ENCODE measurements at places on chromosomes 1 and 21.

DNA sequence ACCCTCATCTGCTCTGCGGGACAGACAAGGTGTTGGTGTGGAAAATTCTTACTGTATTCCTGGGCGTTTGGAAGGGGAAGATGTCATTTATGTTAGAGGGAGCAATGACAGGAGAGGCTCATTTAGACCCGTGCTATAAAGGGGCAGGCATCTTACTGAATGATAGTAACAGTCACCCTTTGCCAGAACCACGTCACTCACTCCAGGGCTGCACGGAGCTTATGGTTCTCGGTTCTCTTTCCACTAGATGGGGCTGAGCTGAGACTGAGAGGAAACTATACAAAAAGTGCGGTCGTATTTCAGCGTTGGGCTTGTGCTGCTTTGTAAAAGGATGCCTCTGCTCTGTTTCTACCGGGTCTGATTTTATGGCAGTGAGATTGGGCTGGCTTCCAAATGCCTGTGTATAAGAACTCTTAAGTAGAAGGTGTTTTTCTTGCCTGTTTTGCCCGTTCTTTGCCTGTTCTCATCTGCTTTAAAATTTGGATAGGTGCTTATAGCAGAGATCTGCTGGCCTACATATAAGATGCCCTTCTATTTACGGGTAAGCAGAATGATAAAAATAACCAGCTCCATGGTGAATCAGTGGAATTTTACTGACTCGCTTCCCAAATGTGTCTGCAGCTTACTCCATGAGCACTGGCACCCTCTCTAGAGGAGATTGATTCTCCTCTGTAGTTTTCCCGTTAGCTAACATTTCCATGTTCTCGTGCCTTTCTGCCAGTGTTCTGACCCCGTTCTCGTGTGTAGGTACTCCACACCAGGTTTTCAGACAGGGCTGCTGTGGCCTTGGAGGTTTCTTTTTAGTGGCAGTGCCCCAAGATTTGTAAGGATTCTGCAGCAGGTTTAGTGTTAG is 55.9 kb downstream of the MRPS6 start:
- DNase-seq, result peak; percentile 79

GRCh38 chr1:21652101-21652936 is 16.8 kb downstream of the RAP1GAP start:
- no peak for DNase-seq

DNA sequence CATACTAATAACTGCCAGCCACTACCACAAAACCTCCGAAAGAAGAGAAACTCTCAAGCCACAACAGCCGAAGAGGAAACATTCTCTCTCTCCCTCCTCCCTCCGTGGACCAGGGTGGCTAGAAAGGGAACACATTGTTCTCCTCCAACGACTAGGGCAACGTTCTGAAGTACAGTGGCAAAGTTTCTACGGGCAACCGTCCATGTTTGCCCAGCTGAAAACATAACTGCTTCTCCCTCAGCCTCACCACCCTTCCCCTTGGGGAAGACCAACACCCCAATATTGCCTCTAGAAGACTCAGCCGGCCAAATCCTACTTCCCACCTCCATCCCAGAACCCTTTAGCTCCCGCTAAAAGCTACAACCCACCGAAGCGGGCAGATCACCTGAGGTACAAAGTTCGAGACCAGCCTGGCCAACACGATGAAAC is 2.0 kb downstream of the GLUL start:
- no peak for DNase-seq

- no peak for DNase-seq
Measured at GRCh38 chr1:91557039-91557690, 56.5 kb downstream of the CDC7 start.

GRCh38 chr1:77514921-77515776 is 167.3 kb downstream of the ZZZ3 start:
- no peak for DNase-seq

DNA sequence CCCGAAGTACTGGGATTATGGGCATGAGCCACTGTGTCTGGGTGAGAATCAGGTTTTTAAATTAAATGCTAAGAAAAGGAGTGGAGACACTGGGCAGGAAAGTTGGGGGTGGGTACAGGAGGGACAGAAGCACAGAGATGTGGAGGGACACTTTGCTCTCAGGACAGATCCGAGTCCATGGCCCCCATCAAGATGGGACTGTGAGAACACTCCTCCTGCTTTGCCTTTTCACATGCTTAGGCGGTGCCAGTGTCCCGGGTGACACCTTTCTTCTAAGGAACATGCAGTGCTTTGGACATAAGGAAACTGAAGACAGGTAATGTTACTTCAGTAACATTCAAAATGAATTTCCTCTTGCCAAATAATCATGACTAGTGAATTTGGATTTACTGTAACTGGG is 16.7 kb downstream of the SLC25A33 start:
- no peak for DNase-seq

GRCh38 chr1:235366286-235366685 is 941 bp upstream of the TBCE start:
- no peak for DNase-seq

- no peak for DNase-seq
Measured at GRCh38 chr1:172084876-172085275, 243.6 kb downstream of the DNM3 start.

DNA sequence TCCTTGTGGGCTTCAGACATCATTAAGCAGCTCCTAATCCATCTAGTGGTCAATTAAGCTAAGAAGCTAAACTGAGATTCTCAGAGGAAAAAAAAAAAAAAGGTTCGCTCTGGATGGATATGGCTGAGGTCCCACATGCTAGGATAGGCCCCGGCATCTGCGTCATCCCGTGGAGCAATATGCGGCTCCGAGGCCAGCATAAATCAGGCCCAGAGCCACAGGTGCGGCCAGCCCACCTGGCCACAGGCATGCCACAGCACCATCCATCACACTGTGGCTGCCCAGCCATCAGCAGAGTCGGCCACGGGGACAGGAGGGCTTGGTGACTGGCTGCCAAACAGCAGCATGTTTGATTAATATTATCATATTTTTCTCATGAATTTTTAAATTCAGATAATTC is 106.9 kb upstream of the TIAM1 start:
- DNase-seq, result peak; percentile 54

DNA sequence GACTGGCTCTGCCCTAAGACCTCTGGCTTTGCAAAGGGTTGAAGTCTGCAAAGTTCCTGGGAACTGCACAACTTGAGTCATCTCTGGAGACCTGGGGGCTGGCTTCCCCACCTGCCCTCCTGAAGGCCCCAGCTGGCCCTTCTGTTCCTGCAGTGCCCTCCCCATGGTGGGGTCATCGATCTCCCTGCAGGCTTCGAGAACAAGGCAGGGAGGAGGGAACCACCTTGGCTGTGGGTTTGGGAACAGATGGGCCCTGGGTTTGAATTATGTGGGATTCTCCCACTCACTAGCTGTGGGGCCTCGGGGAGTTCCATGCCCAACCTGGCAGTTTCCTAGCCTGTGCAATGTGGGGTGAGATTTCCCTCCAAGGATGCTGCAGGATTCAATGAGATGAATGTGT is 310.2 kb downstream of the PTPRU start:
- no peak for DNase-seq

DNA sequence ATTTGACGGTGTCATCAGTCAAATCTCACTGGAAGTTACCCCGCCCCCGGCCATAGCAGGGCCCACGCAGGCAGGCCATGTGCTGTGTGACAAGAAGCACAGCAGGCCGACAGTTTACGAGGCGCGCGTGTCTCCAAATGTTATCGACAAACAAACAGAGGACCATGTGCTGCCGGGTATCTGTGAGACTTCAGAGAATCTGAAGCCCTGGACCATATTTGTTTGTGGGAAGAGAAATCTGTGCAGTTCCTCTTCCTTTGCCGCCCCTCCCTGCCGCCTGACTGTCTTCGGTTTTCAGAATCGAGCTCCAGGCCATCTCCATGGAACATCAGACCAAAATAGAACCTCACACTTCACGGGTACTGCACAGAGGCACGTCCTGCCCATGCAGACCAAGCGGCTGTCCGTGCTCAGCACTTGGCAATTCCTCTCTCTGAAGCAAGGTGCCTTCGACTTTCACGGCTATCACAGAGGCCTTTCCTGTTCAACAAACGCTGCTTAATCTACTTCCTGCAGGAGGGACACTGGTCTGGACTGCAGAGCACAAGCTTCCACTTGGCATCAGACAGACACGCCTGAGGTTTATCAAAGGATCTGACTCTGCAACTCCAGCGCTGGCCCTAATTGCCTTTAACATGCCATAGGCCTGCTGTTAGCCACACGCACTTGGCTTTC is 135.7 kb upstream of the KRTAP19-8 start:
- peak; percentile 59 for DNase-seq

DNA sequence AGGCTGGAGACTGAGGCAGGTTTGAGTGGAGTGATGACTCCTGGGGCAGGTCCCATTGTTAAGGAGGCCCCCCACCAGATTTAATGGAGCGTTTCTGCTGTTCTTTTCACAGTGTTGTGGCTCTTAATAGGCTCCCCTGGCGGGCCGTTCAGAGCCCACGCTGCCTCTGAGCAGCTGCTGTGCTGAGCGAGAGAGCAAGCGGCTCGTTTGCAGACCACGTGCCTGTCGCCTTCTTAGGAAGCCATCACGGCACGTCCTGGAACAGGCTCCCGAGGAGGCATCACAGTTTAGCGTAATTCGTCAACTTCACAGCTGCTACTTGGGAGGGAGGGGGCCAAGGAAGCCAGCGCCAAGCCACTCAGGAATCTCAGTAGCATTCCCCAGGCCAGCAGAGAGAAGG is 70.5 kb upstream of the CTTNBP2NL start:
- DNase-seq, result peak; percentile 31

All from cerebellum (tissue), 4 donors.